ENCODE measurements at places on chromosomes 6 and 20.

GRCh38 chr6:118895859-118896258 lies 1.9 kb downstream of the ASF1A start:
- DNase-seq: no peak

- no peak for DNase-seq
These were observed 159.7 kb upstream of the AHI1 start for GRCh38 chr6:135657207-135657606.

GRCh38 chr20:10710991-10711775 lies 37.4 kb upstream of the JAG1 start:
- no peak for DNase-seq

DNA sequence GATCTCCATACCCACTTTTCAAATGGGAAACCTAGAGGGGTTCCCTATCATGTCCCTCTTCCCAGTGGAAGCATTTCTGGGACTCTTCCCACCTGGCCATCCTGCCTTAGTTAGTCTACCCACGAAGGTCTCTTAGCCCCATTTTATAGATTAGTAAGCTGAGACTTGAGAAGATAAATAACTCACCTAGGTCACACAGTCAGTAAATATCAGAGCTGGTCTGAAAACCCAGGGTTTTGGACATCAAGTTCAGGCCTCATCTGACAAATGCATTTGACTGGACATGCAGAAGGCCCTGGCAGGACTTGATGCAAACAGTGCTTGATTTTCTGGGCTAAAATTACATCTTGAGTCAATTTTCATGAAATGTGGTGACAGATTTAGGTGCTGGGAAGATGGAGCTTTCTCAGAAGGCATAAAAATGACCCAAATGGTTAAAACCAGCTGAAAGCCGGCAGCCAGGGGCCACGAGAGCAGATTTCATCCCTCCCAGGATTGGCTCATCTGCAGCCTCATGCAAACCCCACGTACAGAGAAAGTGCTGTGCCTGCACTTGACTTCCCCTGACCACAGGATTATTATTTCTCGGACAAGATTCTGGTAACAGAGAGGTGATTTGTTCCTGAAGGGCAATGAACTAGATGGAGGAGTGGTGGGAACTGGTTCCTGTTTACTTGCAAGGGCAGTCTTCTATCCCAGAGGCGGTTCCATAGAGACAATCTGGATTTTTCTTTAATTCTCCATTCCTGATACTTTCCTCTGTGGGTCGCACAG lies 23.1 kb downstream of the CPNE5 start:
- no peak for DNase-seq

GRCh38 chr6:159203304-159204005 lies 34.3 kb downstream of the FNDC1 start:
- no peak for DNase-seq

DNA sequence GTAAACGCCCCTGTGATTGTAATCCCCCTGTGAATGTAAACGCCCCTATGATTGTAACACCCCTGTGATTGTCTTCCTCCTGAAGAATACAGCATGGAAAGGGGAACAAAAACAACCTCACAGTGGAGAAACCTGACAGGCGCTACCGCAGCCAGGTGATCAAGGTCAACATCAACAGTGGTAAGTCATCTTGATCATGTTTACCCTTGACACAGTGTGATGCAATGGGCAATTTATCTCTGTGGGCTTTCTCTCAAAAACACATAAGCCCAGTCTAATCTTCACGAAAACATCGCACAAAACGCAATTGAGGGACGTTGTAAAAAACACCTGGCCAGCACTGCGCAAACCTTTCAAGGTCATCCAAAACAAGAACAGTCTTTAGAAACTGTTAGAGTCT lies 277.2 kb downstream of the PRKN start:
- DNase-seq: no peak

DNA sequence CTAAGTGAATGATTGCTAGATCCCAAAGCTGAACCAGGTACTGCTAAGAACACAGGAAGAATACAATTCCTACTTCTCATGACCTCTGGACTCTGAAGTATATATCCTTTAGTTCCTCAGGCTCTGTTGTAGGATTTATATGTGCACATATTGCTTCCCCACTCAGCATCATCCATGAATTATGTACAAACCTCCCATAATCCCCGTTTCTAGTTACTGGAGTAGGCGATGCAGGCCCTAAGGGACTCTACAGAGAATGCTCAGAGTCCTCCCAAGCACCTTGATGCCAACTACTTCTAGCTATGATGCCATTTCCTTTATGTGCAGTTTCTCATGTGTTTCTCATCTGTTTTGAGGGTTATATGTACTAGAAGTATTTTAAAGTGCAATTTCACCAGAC lies 154.9 kb upstream of the EPHA7 start:
- no peak for DNase-seq

GRCh38 chr6:31888276-31889258 lies 8.9 kb downstream of the EHMT2 start:
- DNase-seq: no peak

DNA sequence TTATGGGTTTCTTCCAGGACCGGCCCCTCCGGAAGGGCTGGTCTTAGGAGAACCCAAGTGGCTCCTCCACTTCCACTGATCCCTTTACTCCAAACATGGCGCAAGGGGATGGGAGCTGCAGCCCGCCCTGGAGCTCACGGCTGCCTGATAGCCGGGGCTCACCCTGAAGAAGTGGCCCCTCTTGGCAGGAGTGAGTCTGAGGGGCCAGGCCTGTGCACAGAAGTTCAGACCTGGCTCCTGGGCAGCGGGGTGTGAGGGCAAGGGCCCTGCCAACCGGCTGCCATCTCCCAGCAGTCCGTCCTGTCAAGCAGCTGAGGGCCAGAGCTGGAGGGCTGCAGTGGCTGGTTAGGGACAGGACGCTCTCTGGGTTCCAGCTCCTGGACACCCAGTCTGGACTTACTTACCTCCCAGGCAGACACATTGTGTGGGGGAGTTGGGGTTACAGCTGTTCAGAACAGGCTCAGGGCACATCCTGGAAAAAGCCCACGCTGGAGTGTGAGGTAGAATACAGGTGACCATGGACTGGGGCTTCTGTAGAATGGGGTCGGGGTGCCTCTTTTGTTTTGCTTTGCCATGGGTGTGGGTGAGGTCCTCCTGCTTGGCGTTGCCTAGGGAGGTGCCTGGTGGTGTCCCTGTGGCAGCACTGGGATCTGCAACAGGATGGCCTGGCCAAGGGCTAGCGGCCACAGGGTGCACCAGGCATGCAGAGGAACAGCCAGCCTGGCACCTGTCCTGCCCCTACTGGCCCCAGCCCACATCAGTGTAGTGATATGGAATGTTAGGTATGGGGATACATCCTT lies 88.4 kb downstream of the ASXL1 start:
- DNase-seq: no peak
